ENCODE measurements at places on chromosomes 3 and 15.

DNA sequence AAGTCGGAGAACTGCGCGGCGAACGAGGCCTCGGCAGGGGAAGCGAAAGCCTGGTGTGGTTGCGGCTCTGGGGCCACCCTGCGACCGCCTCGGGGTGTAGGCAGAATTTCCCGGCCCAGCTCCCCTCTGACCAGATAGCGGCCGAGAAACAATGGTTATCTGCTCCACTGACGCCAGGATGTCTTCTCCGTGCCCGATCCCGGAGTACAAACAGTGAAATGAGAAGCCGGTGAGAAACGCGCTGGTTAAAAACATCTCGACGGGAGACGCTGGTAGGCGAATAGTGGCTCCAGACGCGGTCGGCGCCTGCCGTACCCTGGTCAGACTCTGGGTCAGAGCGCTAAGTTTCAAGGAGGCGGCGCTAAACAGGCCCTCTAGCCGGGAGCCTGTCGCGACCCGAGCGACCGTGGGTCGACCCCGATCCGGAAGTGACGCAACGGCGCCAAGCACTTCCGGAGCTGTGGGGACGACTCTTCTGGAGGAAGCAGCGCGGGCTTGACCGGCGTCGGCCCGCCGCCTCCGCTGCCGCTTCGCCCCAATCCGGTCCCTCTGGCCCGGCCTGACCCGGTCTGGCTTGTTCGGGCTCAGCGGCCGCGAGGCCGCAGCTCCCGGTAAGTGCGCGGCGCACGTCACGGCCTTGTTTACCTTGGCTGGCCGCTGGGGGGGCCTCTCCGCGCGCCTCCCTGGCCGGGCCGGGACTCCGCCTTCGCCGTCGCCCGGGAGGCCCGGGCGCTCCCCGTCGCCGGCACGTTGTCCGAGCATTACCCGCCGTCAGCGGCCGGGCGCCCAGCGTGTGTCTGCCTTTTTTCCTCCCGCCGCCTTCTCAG lies at the start of gene ARIH2:
ARIH2 (plus strand) TSS at position 455 of the 827 bp plus-strand sequence. CDS start 8,717 bp downstream, outside the sequence.
- DNase-seq = peak; percentile 97

DNA sequence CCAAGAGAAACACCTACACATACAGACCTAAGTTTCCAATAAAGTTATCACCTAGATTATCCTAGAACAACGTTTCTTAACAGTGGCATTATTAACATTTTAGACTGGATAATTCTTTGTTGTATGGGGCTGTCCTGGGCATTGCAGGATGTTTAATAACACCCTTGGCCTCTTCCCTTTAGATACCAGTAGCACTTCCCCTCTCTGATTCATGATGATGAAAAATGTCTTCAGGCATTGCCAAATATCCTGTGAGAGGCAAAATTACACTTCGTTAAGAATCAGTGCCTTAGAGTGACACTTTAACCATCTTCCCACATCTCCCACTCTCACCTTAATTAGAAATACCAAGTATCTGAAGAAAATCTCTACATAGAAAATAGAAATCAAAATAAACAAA lies 352.6 kb downstream of the CGGBP1 start:
- DNase-seq = peak; percentile 10

- DNase-seq = no peak
These were observed 9.3 kb downstream of the IRAK2 start for GRCh38 chr3:10173926-10174435.

DNA sequence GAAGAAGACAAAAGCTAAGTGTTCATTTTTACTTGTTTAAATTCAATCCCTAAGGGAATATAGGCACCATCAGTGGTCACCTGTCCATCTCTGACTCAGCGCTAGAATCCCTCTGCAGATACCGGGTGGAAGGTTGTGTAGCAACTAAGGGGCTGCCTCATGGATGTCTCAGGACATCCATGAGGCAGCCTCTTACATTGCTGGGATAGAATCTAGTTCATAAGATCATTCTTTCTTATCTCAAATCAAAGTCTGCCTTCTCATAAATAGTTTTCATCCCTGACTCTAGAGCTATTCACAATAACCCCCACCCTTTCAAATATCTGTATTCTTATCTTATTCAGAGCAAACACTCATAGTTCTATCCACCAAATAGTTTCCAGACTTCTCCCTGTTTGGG lies 38.1 kb downstream of the HSPBAP1 start:
- no peak for DNase-seq

- DNase-seq = no peak
These were observed 101.6 kb downstream of the EPHB1 start for GRCh38 chr3:134896696-134897095.

DNA sequence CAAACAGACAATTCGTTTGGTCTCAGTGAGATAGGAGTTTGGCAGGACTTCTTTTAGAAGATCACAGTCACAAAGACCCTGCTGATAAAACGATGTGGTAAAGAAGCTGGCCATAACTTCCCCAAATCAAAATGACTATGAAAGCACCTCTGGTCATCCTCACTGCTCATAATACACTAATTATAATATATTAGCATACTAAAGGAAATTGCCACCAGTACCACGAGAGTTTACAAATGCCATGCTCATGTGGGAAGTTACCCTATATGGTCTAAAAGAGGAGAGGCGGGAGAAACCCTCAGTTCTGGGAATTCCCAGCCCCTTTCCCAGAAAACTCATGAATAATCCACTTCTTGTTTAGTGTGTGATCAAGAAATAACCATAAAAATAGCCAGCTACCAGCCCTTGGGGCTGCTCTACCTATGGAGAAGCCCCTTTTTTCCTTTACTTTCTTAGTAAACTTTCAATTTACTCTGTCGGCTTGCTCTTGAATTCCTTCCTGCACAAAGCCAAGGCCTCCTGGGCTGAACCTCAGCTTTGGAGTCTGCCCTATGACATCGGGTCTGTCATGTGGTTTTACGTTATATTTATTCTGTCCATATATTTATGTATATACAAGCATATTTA lies 115.8 kb upstream of the IGSF10 start:
- peak; percentile 35 for DNase-seq

DNA sequence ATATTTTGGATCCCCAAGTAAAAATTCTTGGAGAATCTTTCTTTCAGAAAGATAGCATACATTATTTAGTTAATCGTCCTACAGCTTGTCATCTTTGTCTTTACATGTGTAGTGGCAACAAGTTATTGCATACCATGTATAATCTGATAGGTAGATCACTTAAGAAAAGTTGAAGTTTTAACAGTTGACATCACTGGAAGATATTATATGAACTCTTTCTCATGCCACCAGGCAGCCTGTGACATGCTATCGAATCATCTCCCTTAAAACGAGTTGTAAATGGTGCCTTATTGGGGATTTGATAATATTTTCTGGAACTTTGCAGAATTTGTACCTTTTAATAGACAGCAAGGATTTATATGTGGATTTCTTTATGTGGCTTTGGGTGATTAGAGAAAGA lies 8.7 kb downstream of the U2SURP start:
- no peak for DNase-seq

DNA sequence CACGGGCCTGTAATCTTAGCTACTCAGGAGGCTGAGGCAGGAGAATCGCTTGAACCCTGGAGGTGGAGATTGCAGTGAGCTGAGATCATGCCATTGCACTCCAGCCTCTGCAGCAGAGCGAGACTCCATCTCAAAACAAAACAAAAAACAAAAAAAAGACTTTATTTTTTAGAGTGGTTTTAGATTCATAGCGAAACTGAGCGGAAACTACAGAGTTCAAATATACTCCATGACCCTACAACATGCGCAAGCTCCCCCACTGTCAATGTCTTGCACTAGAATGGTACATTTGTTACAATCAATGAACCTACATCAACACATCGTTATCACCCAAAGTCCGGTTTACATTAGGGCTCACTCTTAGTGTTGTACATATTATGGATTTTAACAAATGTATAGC lies 2.2 kb upstream of the CRTAP start:
- no peak for DNase-seq

- DNase-seq = no peak
These were observed 706.4 kb upstream of the NR2F2 start for GRCh38 chr15:95624100-95624499.
